ENCODE measurements at places on chromosomes 2 and 18.
A peak's percentile ranks its signal among the peaks of the same experiment; 100 is the strongest.

GRCh38 chr2:64029116-64029665 is 10.0 kb upstream of the VPS54 start:
- DNase-seq = no peak

GRCh38 chr2:241001413-241002274 is 3.2 kb downstream of the SNED1 start:
- DNase-seq = peak; percentile 53

DNA sequence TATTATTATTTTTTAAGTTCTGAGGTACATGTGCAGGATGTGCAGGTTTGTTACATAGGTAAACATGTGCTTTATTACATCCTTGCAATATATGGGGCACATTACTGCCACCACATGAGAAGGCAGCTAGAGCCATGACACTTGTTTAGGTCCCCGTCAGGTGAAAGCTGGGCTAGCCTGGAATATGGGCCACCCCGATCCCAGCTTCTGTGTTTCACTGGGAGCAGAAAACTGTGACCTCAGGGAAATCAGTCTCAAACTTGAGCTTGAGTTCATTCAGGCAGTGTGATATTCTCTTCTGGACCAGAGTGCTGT is 176.9 kb downstream of the PIK3C3 start:
- DNase-seq = no peak

DNA sequence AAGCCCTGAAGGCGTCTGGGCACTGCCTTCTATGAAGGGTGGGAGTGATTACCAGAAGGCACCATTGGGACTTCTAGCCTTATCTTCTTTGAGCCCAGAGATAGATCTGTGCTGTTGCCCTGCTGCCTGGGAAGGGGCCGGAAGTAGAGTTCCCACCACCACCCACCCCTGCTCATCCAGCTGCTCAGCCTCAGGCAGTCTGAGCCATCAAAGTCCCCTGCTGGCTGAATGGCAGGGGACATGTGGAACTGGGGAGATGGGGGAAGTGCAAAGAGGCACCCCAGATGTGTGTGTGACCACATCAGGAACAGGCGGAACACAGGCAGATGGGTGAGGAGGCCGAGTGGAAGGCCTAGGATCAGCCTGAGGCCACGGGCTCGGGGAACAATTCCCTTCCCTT is 3.3 kb upstream of the WNT10A start:
- no peak for DNase-seq

- DNase-seq = no peak
Measured at GRCh38 chr2:237833546-237833945, 25.9 kb upstream of the RAMP1 start.

DNA sequence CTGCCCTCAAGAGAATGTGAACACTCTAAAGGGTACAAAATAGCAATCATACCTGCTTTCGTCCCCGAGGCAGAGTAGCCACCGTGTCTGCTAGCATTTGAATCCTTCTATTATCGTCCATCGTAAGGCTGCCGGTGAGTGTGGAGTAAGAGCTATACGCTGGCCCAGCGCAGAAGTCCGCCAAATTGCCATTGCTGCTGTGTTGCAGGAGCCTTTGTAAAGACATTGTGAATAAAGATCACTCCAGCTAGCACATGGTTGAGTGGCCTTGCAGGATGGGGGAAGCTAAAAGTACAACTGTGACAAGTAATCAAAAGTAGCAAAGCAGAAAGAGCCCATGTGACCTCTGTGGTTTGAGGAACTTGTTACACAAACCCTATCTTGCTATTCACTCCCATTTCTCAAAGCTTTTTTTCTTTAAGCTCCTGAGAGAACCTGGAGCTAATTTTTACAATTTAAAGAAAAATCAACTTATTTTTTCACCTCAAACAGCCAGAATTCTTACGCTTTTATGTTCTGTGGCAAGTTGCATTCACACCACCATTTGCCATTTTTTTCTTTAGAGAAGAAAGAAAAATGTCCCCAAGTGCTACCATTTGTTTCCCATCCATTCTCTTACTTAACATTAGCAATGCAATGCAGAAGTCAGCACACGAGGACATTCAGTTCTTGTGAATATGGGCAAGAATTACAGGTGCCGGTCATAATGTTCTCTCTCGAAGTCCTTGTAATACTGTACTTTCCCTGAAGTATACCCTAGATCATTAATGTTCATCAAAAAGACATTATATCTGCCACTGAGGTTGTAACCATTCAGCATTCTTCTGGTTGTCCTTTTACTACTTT is at the start of gene CYTIP:
TSS of gene CYTIP (minus strand) at position 295 of the 846 bp plus-strand sequence. CDS start at position 226, 69 bp downstream.
- no peak for DNase-seq

DNA sequence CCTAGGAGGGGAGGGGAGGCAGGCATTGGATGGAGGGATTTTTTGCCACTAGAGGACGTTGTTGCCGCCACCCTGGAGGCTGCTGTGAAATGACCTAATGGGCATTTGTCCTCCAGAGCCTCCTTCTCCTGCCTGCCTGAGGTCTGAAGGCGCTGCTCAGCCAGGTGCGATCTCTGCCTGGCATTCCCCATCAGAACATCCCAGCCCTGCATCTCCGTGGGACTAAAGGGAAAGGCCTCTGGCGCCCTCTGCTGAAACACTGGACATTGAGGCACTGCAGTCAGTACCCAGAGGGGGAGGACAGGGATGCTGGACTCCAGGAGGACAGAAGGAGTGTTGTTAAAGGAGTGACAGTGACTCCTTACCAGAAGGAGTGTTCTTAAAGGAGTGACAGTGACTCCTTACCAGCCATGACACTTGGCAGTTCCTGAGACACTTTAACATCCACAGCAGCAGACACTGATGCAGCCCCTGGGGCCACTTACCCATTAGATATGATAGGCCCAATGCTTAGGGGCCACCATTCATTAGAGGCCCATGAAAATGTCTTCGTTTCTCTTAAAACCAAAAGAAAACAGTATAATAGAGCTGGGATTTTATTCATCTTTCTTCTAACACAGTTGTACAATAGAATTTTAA is 17.0 kb downstream of the THNSL2 start:
- DNase-seq = no peak
